ENCODE measurements at places on chromosomes 1 and 21.

DNA sequence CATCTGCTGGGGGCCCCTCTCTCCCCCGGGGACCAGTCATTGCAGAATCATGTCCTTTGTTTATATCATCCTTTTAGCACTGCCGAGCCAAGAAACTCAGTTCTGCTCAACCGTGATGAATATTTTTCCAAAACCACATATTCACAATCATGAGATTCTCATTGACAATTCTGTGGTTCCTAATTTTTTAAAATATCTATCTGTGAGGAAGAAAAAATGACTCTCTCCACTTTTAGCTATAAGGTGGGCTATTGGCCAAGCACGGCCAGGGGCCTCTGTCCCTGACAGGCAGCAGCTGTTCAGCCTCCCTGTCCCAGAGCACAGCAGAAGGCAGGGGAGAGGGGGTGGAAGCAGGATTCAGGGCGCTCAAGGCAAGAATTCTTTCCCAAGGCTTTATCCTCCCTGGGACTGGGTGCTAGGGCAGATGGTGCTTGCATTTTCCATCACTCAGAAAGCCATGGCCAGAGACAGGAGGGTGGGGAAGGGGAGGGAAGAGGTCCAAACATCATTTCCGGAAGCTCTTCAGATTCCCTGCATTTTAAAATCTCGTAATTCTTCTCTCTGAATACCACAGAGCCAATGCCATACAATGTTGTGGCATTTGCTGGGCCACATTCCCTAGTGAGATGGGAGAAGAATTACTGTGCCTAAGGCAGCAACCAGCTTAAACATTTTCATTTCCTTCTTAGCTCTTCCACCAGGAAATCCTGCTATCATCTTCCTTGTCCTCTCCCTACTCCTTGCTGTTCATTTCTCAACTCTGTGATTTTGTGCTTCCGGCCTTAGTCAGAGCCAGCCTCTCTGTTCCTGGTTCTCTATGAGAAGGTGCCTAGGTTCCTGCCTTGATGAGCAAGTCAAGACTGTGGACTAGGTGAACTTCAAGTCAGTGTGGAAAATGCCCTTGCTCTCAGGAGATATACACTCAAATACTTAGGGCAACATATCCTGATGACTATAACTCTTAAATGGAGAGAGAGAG is 60.3 kb downstream of the KCNJ6 start:
- DNase-seq = no peak

DNA sequence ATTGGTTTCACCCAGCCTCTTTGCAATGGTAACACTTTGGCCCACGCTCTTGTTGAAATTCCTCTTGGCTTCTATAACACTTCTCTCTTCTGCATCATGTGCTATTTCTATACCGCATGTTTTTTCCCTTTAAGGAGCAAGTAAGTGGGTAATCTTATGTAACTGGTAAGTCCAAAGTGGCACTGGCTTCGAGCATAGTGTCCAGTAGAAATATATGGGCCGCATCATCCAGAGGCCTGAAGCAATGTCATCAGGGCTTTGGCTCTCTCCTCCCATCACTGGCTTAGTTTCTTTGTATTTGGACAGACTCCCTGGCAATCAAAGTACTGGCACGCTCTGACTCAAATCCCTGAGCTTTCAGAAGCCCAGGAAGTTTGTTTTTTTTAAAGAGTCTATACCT is 17.5 kb downstream of the CHML start:
- DNase-seq = no peak

- DNase-seq = no peak
Measured at GRCh38 chr1:172185211-172185610, 235.3 kb upstream of the C1orf105 start.

DNA sequence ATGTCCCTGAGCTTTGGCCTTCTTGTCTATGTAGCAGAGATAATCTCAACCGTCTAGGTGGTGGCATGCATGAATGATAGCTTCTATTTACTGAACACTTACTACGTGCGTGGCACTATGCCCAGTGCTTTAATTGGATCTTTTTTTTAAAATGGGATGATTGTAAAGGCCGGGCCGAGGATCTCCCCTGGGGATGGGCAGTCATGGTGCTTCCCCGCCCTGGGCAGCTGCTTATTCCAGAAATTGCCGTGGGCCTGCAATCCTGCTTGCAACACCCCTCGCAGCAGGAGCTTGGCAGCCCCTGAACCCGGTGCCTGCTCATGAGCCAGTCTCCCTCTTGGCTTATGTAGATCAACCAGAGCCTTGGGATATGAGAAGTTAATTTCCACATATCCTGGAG is 360.7 kb downstream of the CAMTA1 start:
- no peak for DNase-seq

DNA sequence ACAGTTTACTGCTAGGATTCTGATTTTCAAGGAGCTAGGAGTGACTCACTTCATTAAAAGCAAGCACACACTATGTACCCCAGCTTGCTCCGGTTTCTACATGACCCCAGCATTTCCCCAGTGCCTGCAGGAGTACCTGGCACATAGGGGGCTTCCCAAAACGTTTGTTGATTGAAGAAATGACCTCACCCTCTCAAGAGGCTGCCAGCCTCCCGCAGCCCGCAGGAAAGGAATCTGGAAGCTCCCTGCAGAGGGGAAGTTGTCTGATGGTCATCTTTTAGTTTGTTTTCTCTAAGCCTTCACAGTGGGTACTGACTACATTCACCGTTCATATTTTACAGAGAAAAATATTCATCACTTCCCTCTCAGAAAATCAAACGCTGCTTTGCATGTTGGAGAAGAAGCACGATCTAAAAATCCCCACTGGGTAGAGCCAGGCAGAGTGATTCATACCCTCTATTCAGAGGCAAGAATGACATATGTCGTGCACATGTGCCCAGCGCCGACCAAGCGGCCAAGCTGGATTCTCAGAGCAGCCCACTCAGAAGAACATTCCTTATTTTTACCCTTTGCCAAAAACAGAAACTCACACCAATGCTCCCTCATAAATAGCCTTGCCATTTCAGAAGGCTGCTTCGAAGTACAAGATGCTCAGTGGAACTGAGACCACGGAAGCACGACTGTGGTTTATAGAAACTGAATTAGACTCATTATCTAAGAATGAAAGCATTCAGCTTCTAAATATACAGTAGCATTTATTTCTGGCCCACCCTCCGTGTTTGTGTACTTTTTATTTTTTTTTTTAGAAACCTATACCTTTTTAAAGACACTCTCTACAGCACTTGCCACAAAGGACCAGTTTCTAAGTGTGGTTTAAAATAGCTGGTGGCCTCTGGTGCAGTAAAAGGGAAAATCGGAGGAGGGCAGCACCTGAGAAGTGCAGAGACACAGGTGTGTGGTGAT is 143.2 kb downstream of the MIS18A start:
- no peak for DNase-seq

DNA sequence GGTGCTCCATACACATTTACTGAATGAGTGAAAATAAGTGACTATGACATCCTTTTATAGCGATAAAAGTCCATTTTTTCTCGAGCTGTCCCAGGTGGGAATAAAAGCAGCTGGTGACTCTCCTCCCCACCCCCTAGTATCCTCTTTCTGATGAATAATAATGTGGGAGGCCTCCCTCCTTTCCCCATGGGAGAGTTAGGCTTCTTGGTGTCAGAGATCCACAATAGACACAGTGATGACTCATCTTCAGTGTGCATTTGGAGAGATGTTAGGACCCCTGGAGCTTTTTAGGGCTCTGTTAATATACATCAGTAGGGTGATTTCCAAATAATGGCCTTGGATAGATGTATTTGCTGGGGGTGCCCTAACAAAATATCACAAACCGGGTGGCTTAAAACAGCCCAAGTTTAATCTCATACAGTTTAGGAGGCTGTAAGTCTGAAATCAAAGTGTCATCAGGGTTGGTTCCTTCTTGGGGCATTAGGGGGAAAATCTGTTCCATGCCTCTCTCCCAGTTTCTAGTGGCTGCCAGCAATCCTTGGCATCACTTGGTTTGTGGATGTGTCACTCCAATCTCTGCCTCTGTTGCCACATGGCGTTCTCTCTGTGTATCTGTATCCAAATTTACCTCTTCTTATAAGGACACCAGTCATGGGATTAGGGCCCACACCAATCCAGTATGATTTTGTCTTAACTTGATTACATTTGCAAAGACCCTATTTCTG is 4.4 kb upstream of the PHC2 start:
- no peak for DNase-seq

GRCh38 chr1:184759112-184759511 is 4.5 kb upstream of the EDEM3 start:
- DNase-seq = no peak

DNA sequence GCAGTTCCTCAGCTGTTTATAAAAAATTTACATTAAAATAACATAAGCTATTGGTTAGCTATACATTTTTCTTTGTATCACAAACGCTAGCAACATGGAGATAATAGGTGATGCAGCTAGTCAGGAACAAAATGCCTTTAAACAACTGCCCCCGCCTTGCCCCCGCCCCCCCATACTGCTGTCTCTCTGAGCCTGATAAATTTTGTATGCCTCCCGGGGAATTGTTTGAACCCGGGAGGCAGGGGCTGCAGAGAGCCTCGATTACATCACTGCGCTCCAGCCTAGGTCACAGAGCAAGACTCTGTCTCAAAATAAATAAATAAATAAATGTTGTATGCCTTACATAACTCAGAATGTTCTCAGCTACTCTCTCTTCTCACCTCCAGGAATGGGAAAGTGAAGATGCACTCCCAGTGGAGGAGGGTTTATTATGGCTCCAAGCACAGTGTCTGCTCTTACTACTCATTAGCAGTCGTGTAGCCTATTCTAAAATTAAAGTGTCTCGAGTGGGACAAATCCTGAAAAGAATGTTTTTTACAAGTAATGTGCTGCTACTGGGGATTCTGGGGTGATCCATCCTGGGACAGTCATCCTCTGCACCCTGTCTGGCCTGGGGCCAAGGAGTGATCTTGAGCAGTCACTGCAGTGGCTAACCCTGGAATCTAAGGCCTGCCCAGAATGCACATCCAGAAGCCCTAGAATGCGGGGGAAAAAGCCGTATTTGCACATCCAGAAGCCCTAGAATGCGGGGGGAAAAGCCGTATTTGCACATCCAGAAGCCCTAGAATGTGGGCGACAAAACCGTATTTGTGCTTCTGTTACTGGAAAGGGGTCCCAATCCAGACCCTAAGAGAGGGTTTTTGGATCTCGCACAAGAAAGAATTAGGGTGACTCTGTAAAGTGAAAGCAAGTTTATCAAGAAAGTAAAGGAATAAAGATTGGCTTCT is 39.4 kb upstream of the ZNF496 start:
- DNase-seq = no peak

DNA sequence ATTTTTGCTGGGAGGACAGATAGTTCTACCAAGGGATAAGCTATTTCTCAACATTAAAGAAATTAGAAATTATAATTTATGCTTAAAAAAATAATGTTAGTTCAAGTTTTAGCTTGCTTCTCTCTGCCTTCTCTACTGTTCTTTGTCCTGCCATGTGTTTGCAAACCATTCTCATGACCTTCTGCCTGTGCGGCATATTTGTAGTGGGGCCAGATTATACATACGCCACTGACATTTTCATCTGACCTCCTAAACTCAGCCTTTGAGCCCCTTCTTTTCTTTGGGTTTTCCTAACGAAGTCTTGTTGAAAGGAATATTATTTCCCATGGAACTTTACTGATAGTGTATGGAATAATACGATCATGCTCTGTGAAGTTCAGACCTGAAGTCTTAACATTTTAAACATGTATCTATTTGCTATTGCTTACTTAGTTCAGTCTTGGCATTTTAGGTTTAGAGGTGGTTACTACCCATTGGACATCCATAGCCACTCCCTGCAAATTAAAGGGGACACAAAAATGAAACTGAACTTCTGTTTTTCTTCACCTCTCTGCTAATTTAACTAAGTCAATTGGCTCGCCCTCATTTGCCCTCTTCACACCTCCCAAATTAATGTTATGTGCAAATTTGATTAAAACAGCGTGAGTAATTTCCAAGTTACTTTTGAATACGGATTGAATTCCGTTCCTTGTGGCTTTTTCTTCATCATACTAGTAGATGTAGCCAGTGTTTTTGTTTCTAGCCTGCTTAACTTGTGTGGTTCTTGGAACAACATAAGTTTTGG is 15.6 kb downstream of the LRRC8D start:
- DNase-seq = no peak

DNA sequence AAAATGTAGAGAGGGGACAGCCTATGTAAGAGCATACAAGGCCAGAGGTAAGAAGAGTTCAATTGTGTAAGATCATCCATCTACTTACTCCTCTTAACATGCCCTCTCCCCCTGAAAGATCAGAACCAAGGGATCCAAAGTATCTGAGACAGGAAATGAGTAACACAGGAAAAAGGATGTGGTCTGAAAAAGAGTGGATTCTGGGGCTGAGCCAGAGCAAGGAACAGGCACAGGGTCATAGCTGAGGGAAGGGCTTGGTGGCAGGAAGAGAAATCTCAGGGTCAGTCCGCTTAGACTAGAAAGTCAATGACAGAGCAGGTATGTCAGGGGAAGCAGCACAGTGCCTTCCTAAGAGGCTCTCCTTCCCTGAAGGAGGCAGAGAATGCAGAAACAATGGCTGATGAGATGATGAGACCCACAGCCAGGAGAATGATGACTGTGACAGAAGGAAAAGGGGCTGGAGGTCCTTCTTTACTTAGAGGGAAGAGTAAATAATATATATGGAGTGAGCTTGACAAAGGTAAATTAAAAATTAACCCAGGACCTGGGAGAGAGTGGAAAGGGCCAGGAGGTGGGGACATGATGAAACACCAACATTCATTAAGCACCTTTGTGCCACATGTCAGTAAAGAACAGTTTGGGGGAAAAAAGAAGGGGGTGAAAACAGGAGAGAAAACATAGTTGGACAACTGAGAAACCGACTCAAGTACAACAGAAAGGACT is 26.2 kb upstream of the A3GALT2 start:
- DNase-seq = no peak

DNA sequence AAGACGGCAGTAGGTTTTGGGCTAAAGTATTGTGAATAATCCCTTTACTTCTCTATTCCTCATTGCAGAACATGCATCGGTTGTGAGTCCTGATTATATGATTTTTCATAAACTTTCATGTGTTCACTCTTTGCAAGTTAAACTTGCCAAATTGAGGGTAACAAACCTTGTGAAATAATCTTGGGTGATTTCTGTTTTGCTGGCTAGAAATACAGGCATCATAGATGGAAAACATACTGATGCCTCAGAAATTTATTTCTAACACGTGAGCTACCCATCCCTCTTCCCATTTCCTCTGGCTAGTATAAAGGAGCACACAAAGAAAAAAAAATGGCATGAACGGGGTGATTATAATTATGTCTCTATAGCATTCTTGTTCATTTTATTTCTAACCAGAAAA is 39.6 kb downstream of the RGS5 start:
- DNase-seq = no peak

GRCh38 chr21:22889445-22889844 is 1891.2 kb downstream of the NCAM2 start:
- no peak for DNase-seq

- no peak for DNase-seq
Measured at GRCh38 chr21:32360401-32360975, 32.3 kb downstream of the URB1 start.

GRCh38 chr1:15579683-15580047 is 5.2 kb downstream of the AGMAT start:
- DNase-seq = no peak
